HTR-8/SVneo (cell line): ENCODE measurements at places on chromosomes 5 and 9.
A peak's percentile ranks its signal among the peaks of the same experiment; 100 is the strongest.

- no peak for DNase-seq
Measured at GRCh38 chr9:83986765-83987401, 6.3 kb downstream of the RMI1 start.

- DNase-seq = no peak
Measured at GRCh38 chr9:19049917-19050636, 850 bp downstream of the RRAGA start.

- no peak for DNase-seq
Measured at GRCh38 chr5:79932510-79933504, 58.3 kb downstream of the MTX3 start.

- DNase-seq = peak; percentile 70
Measured at GRCh38 chr9:115118879-115119218, 892 bp upstream of the TNC start.

DNA sequence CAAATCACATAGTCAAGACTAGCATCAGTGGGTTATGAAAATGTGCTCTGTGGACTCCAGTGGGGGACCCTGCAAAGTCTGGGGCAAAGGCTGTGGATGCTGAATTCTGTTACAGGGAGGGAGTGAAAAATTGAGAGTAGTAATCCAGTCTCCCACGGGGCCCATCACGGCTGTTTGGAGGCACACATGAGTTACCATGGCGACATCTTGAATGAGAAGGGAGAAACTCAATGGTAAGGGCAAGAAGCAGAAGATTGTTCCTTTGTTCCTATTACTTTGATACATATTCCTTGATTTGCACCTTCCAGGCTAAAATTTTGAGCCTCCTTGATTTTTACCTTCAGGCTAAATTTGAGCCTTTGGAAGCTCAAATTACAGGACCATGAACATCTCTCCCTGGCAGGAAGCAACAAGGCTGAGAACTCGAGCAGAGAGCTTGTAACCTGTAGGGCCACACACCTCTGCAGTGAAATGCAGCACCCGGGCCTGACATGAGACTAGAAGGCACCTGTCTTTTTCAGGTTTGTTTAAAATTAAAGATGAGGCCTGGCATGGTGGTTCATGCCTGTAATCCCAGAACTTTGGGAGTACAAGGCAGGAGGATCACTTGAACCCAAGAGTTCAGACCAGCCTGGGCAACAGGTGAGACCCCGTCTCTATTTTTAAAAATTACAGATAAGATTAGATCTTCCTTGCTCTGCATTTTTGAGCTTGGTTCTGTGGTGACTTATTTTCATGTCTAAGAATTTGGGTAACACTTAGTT lies 31.0 kb upstream of the ZFR start:
- no peak for DNase-seq

- no peak for DNase-seq
Measured at GRCh38 chr5:149610589-149611255, 29.4 kb downstream of the ARHGEF37 start.

- DNase-seq = no peak
Measured at GRCh38 chr5:159386028-159386711, 55.9 kb upstream of the IL12B start.

- DNase-seq = no peak
Measured at GRCh38 chr9:36207546-36208012, 16.9 kb downstream of the CLTA start.

DNA sequence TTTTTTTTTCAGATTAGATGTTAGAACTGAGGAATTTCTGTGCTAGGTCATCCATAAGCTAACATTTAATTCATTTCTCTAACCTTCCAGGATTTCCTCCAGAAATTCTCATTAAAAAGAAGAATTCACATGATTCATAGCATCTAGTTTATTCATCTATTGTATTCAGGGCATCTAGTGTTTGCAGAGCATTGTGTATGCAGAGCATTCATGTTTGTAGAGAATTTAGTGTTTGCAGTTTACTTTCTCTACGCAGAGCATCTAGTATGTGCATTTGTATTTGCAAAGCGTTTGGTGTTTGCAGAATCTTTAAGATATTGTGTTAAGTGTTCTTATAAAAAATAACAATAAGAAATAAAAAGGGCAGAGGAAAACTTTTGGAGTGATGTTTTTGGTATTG lies 491.1 kb downstream of the MTRR start:
- DNase-seq = no peak
